Stimulated activated CD4-positive, alpha-beta T cell treated with anti-CD3 and anti-CD28 coated beads, Interleukin-2, amount 100 ng/mL, for 48 hours (primary cell): ENCODE measurements at places on chromosomes 11 and 22.

GRCh38 chr11:42647993-42648392 is 663.8 kb upstream of the API5 start:
- no peak for DNase-seq

- DNase-seq: no peak
Observed at GRCh38 chr11:123392431-123392830, 37.6 kb upstream of the GRAMD1B start.

GRCh38 chr22:39907047-39907446 is 6.2 kb downstream of the GRAP2 start:
- no peak for DNase-seq

DNA sequence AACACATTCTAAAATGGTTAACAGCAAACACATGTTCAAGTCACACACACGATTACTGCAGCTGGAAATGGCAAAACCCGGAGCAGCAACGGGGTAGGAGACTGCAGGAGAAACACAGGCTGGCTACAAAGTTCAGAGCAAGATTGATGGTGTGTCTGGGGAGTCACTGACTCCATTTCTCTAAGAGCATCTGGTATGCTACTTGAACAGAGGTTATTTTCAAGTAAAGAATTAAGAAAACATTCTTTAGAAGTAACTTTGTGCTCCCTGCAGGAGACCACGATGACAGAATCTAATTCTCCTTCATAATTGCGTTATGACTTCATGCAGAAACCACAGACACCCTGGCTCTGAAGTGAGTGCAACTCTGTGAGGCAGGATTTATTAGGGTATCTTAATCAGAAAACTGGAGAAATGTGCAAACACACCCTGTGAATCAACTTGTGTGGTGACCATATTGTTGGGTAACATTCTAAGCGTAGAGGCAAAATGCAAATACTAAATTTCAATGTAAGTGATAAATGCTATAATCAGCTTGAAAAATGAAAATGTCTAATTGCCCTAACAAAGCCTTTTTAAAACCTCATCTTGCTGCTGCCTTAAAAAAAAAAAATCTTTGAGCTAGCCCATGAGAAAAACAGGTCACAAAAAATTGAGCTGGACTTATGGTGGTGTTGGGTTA is 303.0 kb downstream of the CADM1 start:
- DNase-seq: no peak

- no peak for DNase-seq
Observed at GRCh38 chr22:48342016-48342415, 1485.7 kb downstream of the BRD1 start.

DNA sequence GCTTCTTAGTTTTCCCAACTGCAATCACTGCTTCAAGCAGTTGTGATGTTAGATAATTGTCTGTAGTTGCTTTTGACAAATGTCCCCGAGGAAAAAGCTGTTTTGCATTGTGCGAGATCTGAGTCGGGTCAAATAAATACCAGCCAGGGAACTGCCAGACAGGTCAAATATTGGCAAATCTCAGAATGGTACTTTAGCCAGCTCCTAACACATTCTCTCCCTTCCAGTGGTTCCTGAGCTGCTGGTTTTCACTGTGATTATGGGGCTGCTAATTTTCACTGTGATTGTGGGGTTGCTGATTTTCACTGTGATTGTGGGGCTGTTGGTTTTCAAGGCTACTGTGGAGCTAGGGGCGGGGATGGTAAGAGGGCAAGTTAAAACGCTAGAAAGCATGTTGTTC is 14.3 kb downstream of the RASSF10 start:
- DNase-seq: no peak

GRCh38 chr11:95521133-95521542 is 268.4 kb downstream of the FAM76B start:
- no peak for DNase-seq

- DNase-seq: no peak
Observed at GRCh38 chr11:44256673-44257291, 53.2 kb downstream of the ALX4 start.

- DNase-seq: no peak
Observed at GRCh38 chr11:41281131-41281742, 178.2 kb downstream of the LRRC4C start.

DNA sequence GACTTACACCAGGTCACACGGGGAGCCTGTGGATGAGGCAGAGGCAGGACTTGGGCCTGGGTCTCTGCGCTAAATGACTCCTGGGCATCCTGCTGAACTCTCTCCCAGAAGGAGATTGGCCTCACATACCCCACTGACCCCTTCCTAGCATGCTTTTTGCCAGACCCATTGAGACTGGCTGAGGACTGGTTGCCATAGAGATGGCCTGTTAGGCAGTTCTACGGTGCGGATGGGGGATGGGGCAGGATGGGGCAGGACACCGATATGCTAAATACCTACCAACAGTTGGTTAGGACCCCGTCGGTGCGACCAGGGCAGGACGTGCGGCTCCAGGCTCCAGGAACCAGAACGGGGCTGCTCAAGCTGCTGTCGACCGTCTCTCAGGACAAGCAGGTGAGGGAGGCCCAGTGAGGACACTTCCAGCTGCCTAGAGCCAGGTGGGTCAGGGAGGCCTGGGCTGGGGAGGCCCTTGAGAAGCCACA is at the start of gene TSGA10IP:
Gene TSGA10IP (plus strand): TSS at position 51 of the 482 bp plus-strand sequence. CDS start 196 bp downstream, at position 247.
- DNase-seq: no peak

GRCh38 chr11:1198561-1199240 is 24.2 kb upstream of the MUC5B start:
- DNase-seq: no peak
